ENCODE measurements at places on chromosomes 7 and 10.
A peak's percentile ranks its signal among the peaks of the same experiment; 100 is the strongest.

DNA sequence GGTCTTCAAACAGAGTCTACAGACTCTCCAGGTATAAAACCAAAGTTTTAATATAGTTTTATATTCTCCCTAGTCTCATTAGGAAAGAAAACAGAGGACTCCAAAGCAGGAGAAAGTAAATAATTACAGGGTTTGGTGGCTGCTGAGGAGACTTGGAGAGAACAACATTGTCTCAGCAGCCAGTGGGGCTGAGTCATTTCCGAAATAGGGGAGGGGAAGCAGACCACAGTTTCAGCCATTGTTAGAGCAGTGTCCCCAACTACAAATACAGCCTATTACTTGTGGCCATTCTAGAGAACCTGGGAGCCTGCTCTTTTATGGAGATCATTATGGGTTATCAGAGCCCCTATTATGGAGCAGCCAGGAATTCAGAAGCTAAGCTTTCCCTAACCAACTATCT, 44.2 kb upstream of the A1CF start:
- peak; percentile 44 for DNase-seq

- DNase-seq, result no peak
Observed at GRCh38 chr7:151381348-151382078, 28.3 kb downstream of the WDR86 start.

GRCh38 chr10:85786401-85786899, 580.1 kb downstream of the GRID1 start:
- no peak for DNase-seq

GRCh38 chr10:95756809-95757684, 1.1 kb downstream of the ENTPD1 start:
- DNase-seq, result peak; percentile 30

GRCh38 chr10:113028456-113029440, 78.7 kb downstream of the TCF7L2 start:
- DNase-seq, result no peak

DNA sequence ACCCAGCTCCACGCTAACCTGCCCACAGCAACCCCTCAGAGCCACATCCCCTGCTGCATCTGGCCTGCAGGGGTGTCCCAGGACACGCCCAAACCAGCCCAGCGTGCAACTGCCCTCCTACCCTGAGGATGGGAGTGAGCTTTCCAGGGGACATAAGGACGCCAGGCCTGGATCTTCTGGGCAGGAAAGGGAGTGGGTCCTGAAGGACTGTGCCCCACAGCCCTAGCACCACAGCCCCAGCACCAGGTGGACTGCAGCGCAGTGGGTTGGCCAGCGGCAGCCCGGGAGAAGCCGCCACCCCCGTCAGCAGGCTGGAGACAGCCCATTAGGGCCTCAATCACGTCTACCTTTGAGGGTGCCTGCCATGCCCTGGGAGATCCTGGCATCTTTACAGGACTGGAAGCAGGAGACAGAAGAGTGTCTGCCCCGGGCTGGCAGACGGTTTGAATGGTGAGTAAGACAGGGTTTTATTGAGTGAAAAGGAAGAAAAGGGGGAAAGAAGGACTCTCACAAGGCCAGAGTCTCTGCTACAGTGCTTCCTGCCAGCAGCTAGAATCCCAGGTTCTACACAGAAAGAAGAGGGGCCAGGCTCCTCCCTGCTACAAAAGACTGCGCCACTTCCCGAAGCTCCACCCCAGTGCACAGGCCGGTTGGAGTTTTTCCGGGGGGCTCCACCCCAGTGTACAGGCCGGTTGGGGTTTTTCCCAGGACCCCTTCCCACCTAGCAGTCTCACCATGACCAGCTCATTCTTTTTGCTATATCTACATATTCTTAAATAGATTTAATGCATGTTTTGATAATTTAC, 69.8 kb upstream of the KCTD7 start:
- no peak for DNase-seq

- DNase-seq, result no peak
Observed at GRCh38 chr10:6309816-6310215, 107.1 kb downstream of the PFKFB3 start.

DNA sequence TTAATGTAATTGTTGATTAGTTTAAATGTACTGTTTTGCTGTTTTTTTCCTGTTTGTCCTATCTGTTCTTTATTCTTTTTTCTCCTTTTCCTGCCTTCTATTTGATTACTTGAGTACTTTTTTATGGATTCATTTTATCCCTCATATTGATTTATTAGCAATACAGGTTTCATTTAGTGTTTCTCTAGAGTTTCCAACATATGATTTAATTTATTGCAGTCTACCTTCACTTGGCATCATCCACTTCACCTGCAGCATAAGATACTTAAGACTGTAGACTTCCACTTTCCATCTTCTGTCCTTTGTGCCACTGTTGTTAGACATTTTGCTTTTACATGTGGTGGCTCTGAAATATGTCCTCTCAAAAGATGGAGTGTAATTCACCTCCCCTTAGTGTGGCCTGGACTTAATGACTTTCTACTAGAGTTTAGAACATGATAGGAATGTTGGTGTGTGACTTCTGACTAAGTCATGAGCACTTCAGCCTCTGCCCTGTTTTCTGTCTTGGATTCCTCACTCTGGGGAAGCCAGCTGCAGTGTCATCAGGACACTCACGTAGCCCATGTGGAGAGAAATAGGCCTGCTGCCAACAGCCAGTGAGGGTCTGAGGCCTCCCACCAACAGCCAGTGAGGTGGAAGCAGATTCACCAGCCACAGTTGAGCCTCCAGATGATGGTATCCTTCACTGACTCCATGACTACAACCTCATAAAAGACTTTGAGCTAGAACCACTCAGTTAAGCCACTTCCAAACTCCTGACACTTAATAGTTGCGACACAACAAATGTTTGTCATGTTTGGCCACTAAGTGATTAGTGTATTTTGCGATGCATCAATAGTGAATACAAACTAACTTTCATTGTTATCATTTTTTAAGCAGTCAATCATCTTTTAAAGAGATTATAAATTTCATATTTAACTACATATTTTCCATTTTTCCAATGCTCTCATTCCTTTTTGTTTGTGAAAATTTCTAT, 643.5 kb upstream of the DPP6 start:
- DNase-seq, result no peak

GRCh38 chr7:96346293-96346953, 24.5 kb upstream of the SLC25A13 start:
- DNase-seq, result no peak

GRCh38 chr10:14447094-14447839, 116.5 kb upstream of the FRMD4A start:
- no peak for DNase-seq

GRCh38 chr10:48431871-48432270, 125.4 kb downstream of the MAPK8 start:
- no peak for DNase-seq

GRCh38 chr10:12579954-12580858, 230.9 kb downstream of the CAMK1D start:
- DNase-seq, result no peak

- DNase-seq, result peak; percentile 44
Observed at GRCh38 chr7:12683678-12684585, 3.5 kb upstream of the ARL4A start.

DNA sequence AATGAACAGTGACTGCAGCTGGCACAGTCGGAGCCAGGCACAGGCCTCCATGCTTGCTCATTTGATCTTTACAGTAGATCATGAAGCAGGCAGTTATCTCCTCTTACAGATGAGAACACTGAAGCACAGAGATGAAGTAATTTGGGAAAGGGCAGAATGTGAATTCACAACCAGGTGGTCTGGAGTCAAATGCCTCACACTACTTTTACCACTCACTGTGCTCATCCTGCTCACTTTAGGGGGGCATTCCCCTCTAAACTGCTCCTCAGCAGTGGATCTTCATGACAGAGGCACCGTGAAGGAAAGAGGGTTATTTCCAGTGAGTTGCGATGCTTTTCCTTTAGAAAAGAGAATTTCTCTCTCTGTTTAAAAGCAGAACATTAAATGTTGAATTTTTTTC, 15.1 kb downstream of the SNX10 start:
- no peak for DNase-seq

- peak; percentile 54 for DNase-seq
Observed at GRCh38 chr7:151630851-151631569, 111.3 kb upstream of the RHEB start.
